ENCODE measurements at places on chromosomes 1 and 21. TPM values are rescaled to one million over a fixed set of nuclear protein-coding genes. Genes with fewer than 3 reads are reported as not detected.

Gene DHRS3
- total RNA-seq = 87.7 TPM

GRCh38 chr1:97646071-97646470 is 274.8 kb downstream of the DPYD start:
- DNase-seq = no peak

DNA sequence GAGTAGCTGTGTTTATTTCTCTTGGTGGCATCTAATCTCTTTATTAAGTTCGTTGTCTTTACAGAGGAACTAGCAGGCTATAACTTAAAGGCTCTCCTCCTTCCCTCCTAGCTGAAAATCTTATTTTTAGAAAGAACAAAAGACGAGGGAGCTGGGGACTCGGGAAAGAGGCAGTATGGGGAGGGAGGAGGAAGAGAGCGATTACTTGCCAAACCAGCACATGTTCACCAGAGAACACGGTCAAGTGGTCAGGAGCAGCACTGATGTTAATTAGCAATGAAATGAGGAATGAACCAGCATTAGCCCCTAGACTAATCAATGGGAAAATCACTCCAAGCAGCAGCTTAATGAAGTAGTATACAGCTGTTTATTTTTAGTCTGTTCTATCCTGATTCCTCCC is 171.3 kb upstream of the ESRRG start:
- DNase-seq = no peak

Gene IQCC
- 0.66 TPM for total RNA-seq

Gene SGIP1
- total RNA-seq = 2.3 TPM

Gene BEND5
- 2.3 TPM for total RNA-seq

Gene OLFM3
- total RNA-seq = not detected

Gene CR1L
- not detected for total RNA-seq

- DNase-seq = no peak
Observed at GRCh38 chr1:116842654-116843053, 67.1 kb upstream of the PTGFRN start.

GRCh38 chr1:212132025-212132424 is 96.5 kb downstream of the DTL start:
- DNase-seq = no peak

- no peak for DNase-seq
Observed at GRCh38 chr1:108889706-108890384, 13.1 kb downstream of the GPSM2 start.

GRCh38 chr1:6445062-6445763 is 20.6 kb downstream of the ESPN start:
- no peak for DNase-seq

Gene NASP
- 63.2 TPM for total RNA-seq

Gene ATAD3A
- total RNA-seq = 53.8 TPM

GRCh38 chr1:37146071-37146470 is 111.8 kb upstream of the GRIK3 start:
- DNase-seq = no peak

Gene CRB1
- not detected for total RNA-seq

- no peak for DNase-seq
Observed at GRCh38 chr1:150995896-150996295, 10.8 kb downstream of the MINDY1 start.

DNA sequence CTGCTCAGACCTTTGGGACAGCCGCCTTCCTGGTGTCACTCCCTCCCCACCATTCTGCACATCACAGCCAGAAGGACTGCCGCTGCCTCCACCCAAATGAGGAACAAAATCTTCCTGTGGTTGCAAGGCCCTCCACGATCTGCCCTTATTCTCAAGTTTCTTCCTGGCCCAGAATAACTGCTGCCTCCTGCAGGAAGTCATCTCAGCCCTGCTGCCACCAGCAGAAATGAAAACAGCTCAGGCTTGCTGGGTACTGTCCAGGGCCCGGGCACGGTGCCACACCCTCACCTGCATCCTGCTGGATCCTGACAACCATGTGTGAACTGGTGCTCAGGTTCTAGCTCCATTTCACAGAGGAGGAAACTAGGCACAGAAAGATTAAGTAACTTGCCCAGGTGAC is 2.8 kb downstream of the CLDN19 start:
- no peak for DNase-seq

GRCh38 chr1:203813581-203814341 is 18.3 kb downstream of the ZBED6 start:
- DNase-seq = no peak

DNA sequence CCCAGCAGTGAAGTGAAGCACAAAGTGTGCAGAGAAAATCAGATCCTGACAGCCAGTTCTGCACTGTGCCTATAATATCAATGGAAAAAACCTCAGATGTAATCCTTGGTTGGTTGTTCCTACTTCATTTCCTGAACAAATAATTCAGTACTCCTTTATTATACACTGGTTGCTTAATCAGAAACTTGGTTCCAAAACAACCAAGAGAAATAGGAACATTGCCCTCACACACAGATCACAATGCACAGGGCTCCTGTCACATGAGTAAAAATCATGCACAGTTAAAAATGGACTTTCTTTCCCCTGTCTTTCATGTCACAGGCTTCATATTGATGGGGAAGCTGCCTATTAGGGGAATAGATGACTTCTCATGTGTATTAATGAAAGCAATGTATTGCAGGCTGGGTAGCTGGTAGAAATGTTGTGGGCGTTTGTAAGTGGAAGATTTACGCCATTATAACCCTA is 9.7 kb downstream of the DNASE2B start:
- DNase-seq = no peak

Gene CELA2A
- total RNA-seq = not detected

GRCh38 chr1:6260433-6260934 is 414 bp downstream of the GPR153 start:
- DNase-seq = no peak

- DNase-seq = no peak
Observed at GRCh38 chr1:220093361-220094015, 444 bp upstream of the IARS2 start.

Gene HHIPL2
- total RNA-seq = not detected

Gene LMO4
- total RNA-seq = 50.5 TPM

Gene CXADR
- 41.2 TPM for total RNA-seq

GRCh38 chr21:34724131-34724856 is 55.5 kb downstream of the CLIC6 start:
- no peak for DNase-seq

Gene COL16A1
- 9.4 TPM for total RNA-seq

GRCh38 chr1:7407544-7407895 is 363.6 kb upstream of the VAMP3 start:
- DNase-seq = no peak

DNA sequence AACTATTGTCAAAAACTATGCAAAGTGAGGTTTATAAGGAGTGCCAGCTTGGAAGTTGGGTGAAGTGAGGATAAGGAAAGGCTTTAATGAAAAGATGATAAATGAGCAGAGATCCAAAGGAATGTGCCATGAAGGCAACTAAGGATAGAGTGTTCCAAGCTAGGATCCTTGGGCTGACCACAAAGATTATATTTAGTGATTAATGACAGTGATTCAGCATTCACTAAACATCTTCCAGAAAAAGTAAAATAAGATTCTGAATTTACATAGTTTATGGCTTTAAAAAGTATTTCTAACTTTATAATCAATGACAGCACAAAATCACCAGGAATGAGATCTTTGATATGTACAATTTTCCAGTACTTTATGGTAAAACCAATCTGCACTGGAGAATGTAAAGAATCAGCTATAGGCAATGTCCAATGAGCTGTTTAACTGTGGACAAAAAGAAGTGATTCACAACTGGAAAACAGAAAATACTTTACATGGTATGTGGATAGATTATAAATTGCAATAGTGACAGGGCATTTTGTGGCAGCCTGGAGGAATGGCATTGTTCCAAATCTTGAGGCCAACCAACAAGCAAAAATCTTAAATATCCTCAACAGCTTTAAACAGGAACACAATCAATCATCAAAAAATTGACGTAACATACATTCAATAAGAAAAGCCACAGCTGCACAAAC is 91.2 kb upstream of the KCTD3 start:
- DNase-seq = no peak

Gene SPRR2D
- total RNA-seq = 532 TPM

Gene CD5L
- not detected for total RNA-seq

Gene GSTM2
- 65.2 TPM for total RNA-seq

DNA sequence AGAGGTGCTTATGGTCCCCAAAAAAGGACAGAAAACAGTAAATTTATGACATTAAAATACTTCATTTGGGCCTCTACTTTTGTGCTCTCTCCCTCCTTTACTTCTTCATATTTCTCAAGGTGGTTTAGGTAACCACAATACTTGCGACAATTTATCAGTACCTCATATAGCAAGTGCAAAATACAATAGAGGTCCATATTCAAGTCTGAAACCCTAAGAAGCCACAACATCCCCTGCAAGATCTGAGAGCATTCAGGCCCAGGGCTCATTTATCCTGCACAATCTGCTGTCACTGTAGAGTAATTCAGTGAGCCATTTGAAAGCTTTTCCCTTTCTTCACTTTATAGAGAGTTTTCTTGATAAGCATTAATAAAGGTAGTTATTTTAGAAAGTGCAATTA is 24.2 kb upstream of the ATP6V1G3 start:
- no peak for DNase-seq

Gene MPL
- total RNA-seq = not detected

Gene PRRX1
- total RNA-seq = 20.4 TPM

DNA sequence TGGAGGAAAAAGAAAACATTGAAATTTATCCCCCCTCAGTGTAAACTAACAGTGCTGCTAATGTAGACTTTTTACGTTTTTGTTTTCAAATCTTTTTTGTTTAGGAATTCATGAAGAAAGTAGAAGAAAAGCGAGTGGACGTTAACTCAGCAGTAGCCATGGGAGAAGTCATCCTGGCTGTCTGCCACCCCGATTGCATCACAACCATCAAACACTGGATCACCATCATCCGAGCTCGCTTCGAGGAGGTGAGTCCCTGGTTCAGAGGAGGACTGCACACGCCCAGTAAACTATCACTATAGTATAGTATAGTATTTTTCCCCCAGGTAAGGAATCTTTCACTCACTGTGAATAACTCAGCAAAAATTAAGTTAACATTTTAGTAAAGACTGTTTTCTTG is 37.8 kb upstream of the BMP8A start:
- DNase-seq = no peak

GRCh38 chr1:2248127-2248826 is 20.2 kb downstream of the SKI start:
- no peak for DNase-seq

Gene VCAM1
- total RNA-seq = 3.8 TPM

Gene SLC30A1
- total RNA-seq = 8.3 TPM

DNA sequence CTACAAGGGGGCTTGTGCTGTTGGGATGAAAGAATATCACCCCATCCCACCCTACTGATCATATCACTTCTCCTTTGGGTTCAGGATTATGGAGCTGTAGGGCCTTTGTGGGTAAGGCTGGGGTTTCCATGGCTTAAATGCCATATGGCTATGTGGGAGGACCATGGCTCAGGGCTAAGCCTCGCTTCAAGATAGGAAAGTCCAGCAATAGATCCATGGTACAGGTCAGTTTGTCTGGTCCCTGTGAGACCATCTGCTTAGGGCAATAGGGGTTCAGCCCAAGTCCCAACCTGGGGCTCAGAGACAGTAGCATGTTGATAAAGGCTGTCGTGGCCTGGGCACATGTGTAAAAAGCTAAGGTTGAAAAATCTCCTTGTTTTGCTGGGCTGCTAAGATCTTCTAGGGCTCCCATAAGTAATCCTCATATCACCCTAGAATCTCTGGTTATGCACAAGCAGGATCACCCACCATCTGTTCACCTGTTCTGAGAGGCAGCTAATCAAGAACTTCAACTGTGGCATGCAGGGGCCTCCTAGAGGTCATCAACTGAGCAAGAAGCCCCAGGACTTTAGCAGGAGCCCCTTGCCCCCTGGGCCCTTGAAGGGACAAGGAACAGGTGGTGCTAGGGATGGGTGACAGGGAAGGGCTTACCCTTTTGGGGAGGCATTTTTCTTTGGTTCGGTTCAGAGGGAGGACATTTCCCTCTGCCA is 66.5 kb downstream of the UBE2T start:
- DNase-seq = no peak

- DNase-seq = no peak
Observed at GRCh38 chr1:39462074-39462473, 29.4 kb upstream of the BMP8A start.

DNA sequence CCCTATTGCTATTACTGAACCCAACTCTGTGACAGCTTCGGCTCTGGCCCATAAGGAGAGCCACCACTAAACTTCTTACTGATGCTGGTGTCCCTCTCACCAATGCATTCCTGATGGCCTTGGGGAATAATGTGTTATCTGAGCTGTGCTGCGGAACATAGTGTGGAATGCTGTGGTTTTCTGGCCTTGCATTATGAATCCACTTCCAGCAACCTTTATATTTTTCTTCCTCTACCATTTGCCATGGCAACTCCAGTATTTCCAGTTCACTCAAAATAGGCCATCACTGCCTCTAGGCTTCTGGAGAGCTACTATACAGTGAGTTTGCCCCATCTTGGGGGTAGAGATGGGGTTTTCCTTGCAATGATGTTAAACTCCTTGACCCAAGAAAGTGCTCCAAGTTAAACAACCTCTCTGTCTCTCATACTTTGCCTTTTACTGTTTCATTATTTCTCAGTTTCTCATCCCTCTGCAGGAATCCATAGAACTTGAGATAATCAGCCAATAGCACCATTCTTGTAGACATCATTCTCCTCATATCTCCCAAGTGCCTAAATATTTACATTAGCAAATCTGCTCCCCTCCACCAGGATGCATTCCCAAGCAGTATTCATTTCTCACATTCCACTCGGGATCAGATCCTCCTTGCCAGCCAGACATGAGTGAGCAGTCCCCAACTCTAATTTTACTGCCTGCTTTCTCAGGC is 11.1 kb upstream of the RAVER2 start:
- DNase-seq = no peak

- DNase-seq = peak; percentile 72
Observed at GRCh38 chr1:226662642-226663326, 76.3 kb downstream of the ITPKB start.

GRCh38 chr21:14869984-14870852 is 194.6 kb downstream of the NRIP1 start:
- DNase-seq = no peak

GRCh38 chr1:241229216-241229615 is 127.8 kb downstream of the RGS7 start:
- DNase-seq = no peak

GRCh38 chr1:19037659-19038058 is 81.2 kb upstream of the IFFO2 start:
- DNase-seq = no peak

GRCh38 chr1:93713341-93713740 is 31.7 kb upstream of the BCAR3 start:
- DNase-seq = no peak

Measured in esophagus squamous epithelium (tissue), 5 donors.